ENCODE measurements at places on chromosomes 12 and 14.
A peak's percentile ranks its signal among the peaks of the same experiment; 100 is the strongest.

- DNase-seq: no peak
These were observed 6.5 kb upstream of the LGALS3 start for GRCh38 chr14:55122440-55122986.

GRCh38 chr12:108822497-108823205 lies 34.7 kb downstream of the SSH1 start:
- no peak for DNase-seq

DNA sequence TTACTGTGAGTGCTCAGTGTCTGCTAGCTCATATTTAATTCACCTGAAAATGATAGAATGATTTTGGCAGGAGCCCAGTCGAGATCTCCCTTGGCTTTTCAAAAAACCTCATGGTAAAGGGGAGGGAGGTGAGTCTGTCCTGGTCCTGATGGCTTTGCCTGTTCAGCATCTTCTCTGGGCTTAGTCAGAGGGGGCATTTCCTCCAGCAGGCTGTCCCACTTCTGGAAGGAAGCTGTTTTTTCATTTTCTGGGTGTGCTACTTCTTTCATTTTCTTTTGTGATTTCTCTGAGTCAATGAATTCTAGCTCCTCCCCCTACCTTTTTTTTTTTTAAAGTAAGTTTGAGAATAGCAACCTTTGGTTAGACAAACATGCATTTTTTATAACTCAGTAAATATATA lies 58.8 kb downstream of the TMX1 start:
- DNase-seq: no peak

DNA sequence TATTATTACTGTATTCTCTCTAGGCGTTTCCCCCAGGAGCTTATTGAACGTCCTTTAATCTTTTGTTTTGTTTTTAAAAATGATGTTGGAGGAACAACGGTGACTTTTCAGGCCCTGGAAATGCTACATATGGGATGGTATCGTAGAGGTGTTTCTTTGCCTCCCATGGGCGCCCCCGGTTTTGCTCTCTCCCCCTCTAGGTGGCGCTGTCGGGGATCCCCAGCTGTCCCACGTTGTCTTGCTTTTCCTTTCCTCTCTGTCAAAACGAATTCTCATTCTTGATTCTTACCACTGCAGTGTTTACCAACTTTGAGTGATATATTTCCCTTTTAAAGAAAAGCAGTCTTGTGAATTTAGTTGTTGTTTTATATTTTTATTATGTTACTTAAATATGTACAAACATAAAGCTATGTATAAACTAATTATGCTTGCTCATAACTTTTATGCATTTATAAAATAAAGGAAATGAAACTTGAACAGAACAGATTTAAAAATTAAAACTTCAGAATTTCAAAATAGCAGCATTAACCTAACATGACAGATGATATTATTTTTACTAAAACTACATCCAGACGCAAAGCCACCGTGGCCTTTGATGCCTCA lies 171.9 kb downstream of the RGS6 start:
- DNase-seq: peak; percentile 11

DNA sequence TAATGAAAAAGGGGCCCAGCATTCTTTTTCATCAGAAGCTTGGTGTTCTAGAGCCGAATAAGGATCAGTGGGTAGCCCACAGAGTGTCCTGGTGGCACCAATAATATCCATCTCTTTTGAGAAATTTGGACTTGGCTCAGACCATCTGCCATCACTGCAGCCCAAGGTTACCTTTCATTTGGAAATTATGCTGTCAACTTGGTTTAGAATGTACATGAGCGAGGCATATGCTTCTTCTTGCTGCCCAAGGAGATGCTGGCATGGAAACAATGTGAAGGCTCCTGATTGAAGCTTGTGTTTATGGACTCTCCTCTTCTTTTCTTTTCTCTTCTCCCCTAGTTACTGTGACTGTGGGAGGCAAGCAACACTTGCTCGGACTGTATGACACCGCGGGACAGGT lies 50.0 kb downstream of the GPHB5 start:
- no peak for DNase-seq

GRCh38 chr14:100771121-100771800 lies 44.6 kb downstream of the DLK1 start:
- no peak for DNase-seq
